Karpas-422 (cell line): ENCODE measurements at places on chromosomes 12 and 14. TPM values are rescaled to one million over a fixed set of nuclear protein-coding genes. Genes with fewer than 3 reads are reported as not detected.

DNA sequence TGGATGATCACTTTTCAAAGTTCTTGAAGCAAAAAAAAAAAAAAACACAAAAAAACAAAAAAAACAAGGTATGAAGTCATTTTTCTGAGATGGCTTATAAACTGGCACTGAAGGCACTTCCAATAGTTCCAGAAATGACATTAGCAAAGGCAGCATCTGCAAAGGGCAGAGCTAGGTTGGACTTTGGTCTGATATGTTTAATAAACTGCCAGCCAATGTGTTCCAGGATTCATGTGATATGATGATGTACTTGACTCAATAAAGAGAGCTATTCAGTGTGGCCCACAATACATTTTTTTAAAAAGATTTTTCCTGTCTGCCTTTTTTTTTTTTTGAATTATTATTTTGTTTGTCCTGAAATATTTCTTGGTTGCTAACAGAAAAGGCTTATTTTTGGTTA, 79.6 kb downstream of the VRK1 start:
- H3K27me3 ChIP-seq = no peaks in the 10 kb centered on the region
- no peaks in the 10 kb centered on the region for H3K4me1 ChIP-seq
- no peak overlapping the region for H3K27ac ChIP-seq
- H3K4me3 ChIP-seq = no peak overlapping the region
- H3K36me3 ChIP-seq = peaks cover 75% of the 10 kb centered on the region

PAH gene
- total RNA-seq = 0.19 and 0.61 TPM in 2 replicates

- H3K27ac ChIP-seq = no peak overlapping the region
- no peaks in the 10 kb centered on the region for H3K27me3 ChIP-seq
- H3K36me3 ChIP-seq = peaks cover 42% of the 10 kb centered on the region; the same call in 1 of the 2 replicates
- H3K4me3 ChIP-seq = no peak overlapping the region
- DNase-seq = no peak
Measured at GRCh38 chr14:96303981-96304380, 48.0 kb downstream of the BDKRB1 start.

DNA sequence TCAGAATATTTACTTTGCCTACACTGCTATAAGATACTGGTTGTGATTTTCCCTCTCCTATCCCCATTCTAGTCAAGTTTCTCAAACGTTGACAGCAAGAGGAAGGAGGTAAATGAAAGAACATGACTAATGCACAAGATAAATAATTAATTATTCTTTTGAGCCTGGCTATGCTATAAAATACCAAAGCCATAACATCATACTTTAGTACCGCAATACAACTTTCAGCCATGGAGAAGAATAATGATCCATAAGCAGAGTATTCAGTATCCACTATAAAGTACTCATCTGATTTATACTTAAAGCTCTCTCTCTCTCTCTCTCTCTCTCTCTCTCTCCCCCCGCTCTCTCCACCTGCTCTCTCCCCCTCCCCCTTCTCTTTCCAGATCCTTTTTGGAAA, 41.3 kb downstream of the TDG start:
- H3K4me1 ChIP-seq = no peaks in the 10 kb centered on the region
- no peaks in the 10 kb centered on the region for H3K36me3 ChIP-seq
- H3K27me3 ChIP-seq = no peaks in the 10 kb centered on the region
- H3K27ac ChIP-seq = no peak overlapping the region
- H3K4me3 ChIP-seq = no peak overlapping the region

BDKRB1 gene
- total RNA-seq = not detected in 2 replicates

NRXN3 gene
- not detected in 2 replicates for total RNA-seq

FGF6 gene
- not detected in 2 replicates for total RNA-seq

EMP1 gene
- total RNA-seq = not detected in 2 replicates

KCNH5 gene
- 0.04 TPM in 1 of 2 replicates, not detected in the other for total RNA-seq

GRCh38 chr12:2494486-2495192, 300.1 kb upstream of the FKBP4 start:
- H3K36me3 ChIP-seq = no peaks in the 10 kb centered on the region
- H3K27ac ChIP-seq = no peak overlapping the region
- DNase-seq = no peak
- H3K4me1 ChIP-seq = no peaks in the 10 kb centered on the region

DNA sequence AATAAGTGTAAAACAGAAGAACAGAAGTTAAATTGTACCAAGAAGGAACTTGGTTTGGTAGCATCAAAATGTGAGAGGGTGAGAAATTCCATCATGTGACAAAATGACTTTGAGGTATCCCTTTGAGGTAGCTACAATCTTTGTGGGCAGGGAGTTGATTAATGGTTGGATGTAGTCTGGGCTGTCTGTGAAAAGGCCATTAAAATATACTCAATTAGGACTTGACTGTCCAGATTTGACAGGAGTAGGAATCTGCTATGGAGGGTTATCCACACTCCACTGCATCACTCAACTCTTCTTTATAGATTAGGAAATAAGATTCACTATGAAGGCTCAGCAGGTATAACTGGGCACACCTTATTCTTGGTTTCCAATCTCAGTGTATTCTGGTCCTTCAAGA, 7.4 kb upstream of the YBX3 start:
- no peak for DNase-seq
- H3K36me3 ChIP-seq = no peaks in the 10 kb centered on the region
- no peak overlapping the region for H3K4me3 ChIP-seq

DDX24 gene
- total RNA-seq = 217 and 248 TPM in 2 replicates

MANSC1 gene
- total RNA-seq = not detected in 2 replicates

GRCh38 chr14:64508215-64508776, 3.7 kb downstream of the ZBTB1 start:
- H3K27ac ChIP-seq = peak overlapping the region; percentile 96
- peak; percentile 70 for DNase-seq
- H3K36me3 ChIP-seq = peaks cover 3% of the 10 kb centered on the region; the same call in 1 of the 2 replicates
- peak overlapping the region; percentile 77 for H3K4me3 ChIP-seq
- H3K4me1 ChIP-seq = peaks cover 65% of the 10 kb centered on the region
- H3K27me3 ChIP-seq = no peaks in the 10 kb centered on the region

AKAP5 gene
- total RNA-seq = 0.22 and 0.56 TPM in 2 replicates

- no peak overlapping the region for H3K4me3 ChIP-seq
- H3K27me3 ChIP-seq = peaks cover 2% of the 10 kb centered on the region; the same call in 1 of the 2 replicates
- H3K36me3 ChIP-seq = no peaks in the 10 kb centered on the region
- no peak overlapping the region for H3K27ac ChIP-seq
- DNase-seq = no peak
Measured at GRCh38 chr14:90820958-90821357, 4.7 kb upstream of the TTC7B start.

IL31 gene
- total RNA-seq = not detected in 2 replicates

GRCh38 chr14:105420974-105421674, 1.5 kb downstream of the MTA1 start:
- H3K4me3 ChIP-seq = peak overlapping the region; percentile 93
- peaks cover 29% of the 10 kb centered on the region for H3K4me1 ChIP-seq
- H3K27me3 ChIP-seq = no peaks in the 10 kb centered on the region
- DNase-seq = peak; percentile 58
- peaks cover 10% of the 10 kb centered on the region; the same call in 1 of the 2 replicates for H3K36me3 ChIP-seq

DNA sequence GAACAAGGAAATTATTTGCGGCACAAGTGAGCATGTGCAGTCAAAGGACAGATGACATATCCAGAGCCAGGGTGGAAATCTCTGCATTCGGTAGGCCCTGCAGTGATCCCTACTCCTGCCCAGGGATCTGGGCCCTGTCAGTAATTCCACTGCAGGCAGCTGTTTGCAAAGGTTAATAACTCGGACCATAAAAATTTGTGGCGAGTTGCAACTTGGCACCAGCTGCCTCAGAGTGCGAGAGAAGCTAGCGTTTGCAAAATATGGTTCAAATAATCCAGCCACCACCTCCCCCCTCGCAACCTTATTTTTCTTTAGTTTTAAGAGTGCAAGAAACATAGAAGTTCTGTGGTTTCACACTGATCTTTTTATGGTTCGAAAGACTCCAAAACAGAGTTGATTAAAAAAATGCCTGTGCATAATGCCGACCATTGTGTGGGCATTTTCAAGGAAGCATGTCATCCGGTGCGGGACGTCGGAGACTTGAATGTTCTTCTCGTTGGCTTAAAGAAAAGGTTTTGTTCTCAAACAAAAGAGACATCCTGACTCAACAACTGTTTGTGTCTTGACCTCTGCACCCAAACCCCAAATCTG, 224.5 kb downstream of the BCL11B start:
- H3K27me3 ChIP-seq = no peaks in the 10 kb centered on the region
- no peaks in the 10 kb centered on the region for H3K4me1 ChIP-seq
- H3K36me3 ChIP-seq = no peaks in the 10 kb centered on the region
- no peak for DNase-seq
- H3K27ac ChIP-seq = no peak overlapping the region
- H3K4me3 ChIP-seq = no peak overlapping the region

DNA sequence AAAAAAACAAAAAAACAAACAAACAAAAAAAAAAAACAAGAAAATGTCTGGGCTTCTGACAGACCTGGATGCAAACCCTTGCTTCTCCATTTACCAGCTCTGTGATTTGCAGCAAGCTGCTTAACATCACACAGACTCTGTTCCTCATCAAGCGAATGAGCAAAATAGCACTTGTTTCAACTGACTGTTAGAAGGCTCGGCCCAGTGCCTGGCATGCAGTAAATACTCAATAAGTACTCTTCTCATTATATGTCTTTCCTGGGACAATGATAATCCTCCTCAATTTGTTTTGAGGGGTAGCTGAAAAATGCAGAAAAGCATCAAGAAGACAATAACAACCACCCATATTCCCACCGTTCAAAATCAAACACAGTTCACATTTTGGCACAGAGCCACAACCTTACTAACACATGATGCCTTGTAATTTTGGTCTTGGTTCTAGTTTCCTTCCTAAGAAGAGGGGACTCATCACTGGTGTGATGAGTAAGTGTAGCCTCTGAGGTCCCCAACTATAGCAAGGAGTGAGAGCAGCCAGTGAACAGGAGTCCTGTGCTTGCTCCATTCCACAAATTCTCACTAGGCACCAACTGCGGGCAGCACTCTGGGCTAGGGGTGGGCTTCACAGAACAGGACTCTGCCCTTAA, 60.4 kb downstream of the TTC7B start:
- H3K27me3 ChIP-seq = no peaks in the 10 kb centered on the region
- H3K36me3 ChIP-seq = no peaks in the 10 kb centered on the region
- H3K4me3 ChIP-seq = no peak overlapping the region

KLHL33 gene
- total RNA-seq = not detected in 2 replicates

GRCh38 chr12:67698672-67699581, 50.4 kb downstream of the DYRK2 start:
- H3K36me3 ChIP-seq = no peaks in the 10 kb centered on the region
- peak; percentile 93 for DNase-seq
- H3K4me3 ChIP-seq = peak overlapping the region; percentile 61
- H3K4me1 ChIP-seq = peaks cover 88% of the 10 kb centered on the region

SIX4 gene
- 53.8 and 61.6 TPM in 2 replicates for total RNA-seq

- H3K36me3 ChIP-seq = no peaks in the 10 kb centered on the region
- H3K4me3 ChIP-seq = no peak overlapping the region
- H3K27me3 ChIP-seq = no peaks in the 10 kb centered on the region
- H3K4me1 ChIP-seq = no peaks in the 10 kb centered on the region
Measured at GRCh38 chr14:32738206-32738871, 200.3 kb upstream of the NPAS3 start.

DNA sequence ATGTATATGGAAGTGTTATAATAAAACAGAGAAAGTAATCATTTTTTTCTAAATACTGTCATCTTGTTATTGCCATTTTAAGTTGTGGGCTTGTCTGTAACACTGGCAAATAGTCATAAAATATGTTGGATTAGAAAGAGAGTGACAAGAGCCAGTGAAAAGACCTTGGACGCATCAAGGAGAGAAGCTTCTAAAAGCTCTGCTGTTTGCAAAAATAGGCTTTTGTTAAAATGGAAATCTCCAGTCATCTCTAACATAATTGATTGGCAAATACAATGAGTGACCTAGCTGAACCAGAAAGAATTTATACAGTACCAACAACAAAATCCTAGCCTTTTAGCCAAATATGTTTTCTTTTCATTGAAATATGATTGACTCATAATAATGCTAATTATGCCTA, 245.8 kb upstream of the RMST start:
- no peak for DNase-seq
- H3K4me3 ChIP-seq = no peak overlapping the region
- no peaks in the 10 kb centered on the region for H3K27me3 ChIP-seq

GRCh38 chr12:97452839-97453238, 9.8 kb upstream of the RMST start:
- H3K27ac ChIP-seq = no peak overlapping the region
- no peak overlapping the region for H3K4me3 ChIP-seq
- no peaks in the 10 kb centered on the region for H3K36me3 ChIP-seq
- no peak for DNase-seq

- H3K4me3 ChIP-seq = no peak overlapping the region
- DNase-seq = no peak
Measured at GRCh38 chr12:88448337-88448915, 131.8 kb downstream of the KITLG start.

TEX22 gene
- 0.67 and 1.7 TPM in 2 replicates for total RNA-seq

GRCh38 chr12:96193725-96194575, at the start of gene ELK3:
Gene ELK3, plus strand, starts transcription at chr12:96194375.
- H3K4me3 ChIP-seq = peak within 1 kb of the TSS; percentile 85
- peak; percentile 81 for DNase-seq
- H3K4me1 ChIP-seq = peaks cover 27% of the 10 kb centered on the region
- H3K36me3 ChIP-seq = no peaks in the 10 kb centered on the region

DNA sequence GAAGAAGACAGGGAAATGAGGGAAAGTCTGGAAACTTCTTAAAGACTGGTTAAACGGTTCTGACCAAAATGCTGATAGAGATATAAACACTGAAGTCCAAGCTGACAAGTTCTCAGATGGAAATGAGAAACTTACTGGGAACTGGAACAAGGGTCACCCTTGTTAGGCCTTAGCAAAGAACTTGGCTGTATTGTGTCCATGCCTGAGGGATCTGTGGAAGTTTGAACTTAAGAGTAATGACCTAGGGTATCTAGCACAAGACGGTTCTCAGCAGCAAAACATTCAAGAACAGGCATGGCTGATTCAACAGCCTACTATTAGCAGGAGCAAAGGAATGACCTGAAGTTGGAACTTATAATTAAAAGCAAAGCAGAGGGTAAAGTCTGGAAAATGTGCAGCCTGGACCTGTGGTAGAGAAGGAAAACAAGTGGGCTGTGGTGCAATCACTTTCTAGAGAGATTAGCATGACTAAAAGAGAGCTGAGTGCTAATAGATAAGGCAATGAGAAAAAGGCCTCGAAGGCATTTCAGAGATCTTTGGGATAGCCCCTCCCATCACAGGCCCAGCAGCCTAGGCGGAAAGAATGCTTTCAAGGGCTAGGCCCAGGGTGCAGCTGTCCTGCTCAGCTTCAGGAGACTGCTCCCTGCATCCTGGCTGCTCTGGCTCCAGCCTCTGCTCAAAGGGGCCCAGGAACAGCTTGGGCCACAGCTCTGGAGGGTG, 60.3 kb downstream of the ATP2B1 start:
- H3K27ac ChIP-seq = no peak overlapping the region
- H3K27me3 ChIP-seq = no peaks in the 10 kb centered on the region
- H3K4me3 ChIP-seq = no peak overlapping the region
- H3K4me1 ChIP-seq = no peaks in the 10 kb centered on the region
- no peak for DNase-seq
- no peaks in the 10 kb centered on the region for H3K36me3 ChIP-seq

KLRG1 gene
- total RNA-seq = 9.1 and 34.7 TPM in 2 replicates
